ENCODE measurements at places on chromosomes 2 and 18. TPM values are rescaled to one million over a fixed set of nuclear protein-coding genes. Genes with fewer than 3 reads are reported as not detected.

GRCh38 chr2:99698896-99699295 lies 209.1 kb upstream of the REV1 start:
- no peak for DNase-seq

DNA sequence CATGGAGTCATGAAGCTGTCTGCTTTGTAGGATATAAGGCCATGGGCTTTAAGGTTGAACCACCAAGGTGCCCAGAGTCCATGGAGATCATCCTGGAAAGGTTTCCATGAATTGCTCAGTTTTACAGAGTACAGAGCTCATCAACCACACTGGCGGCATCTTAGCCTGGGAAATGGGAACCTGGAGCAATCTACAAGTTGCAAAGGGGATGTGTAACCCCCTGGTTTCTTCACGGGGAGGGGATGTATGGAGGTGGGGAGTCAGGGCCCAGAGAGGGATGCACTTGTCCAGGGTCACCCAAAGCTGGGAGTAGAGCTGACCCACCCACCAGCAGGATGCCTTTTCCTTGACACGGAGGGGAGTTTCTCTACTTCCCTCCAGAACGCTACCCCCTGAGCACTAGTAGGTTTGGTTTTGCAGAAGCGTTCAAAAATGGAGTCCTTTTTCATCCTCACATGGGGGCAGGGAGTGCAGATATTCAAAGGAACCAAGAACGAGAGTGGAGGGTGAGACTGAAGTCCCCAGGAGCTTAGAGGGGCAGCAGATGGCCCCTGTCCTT lies 7.2 kb downstream of the TMEM37 start:
- DNase-seq, result no peak

GRCh38 chr2:85516653-85517389 lies 22.1 kb upstream of the MAT2A start:
- no peak for DNase-seq

DNA sequence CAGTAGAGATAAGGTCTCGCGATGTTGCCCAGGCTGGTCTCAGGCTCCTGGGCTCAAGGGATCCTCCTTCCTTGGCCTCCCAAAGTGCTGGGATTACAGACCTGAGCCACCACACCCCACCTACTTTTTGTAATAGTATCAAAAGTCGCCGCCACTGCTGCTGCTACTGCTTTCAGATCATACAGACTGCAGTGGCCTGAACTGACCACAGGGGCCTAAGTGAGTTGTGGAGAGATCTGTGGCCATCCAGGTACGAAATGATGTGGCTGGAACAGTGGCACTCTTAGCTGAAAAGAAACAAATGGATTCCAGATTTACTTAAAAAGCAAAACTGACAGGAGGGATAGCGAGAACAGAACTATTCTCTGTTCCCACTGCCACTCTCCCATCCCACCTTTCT lies 32.9 kb upstream of the POMC start:
- DNase-seq, result no peak

DNA sequence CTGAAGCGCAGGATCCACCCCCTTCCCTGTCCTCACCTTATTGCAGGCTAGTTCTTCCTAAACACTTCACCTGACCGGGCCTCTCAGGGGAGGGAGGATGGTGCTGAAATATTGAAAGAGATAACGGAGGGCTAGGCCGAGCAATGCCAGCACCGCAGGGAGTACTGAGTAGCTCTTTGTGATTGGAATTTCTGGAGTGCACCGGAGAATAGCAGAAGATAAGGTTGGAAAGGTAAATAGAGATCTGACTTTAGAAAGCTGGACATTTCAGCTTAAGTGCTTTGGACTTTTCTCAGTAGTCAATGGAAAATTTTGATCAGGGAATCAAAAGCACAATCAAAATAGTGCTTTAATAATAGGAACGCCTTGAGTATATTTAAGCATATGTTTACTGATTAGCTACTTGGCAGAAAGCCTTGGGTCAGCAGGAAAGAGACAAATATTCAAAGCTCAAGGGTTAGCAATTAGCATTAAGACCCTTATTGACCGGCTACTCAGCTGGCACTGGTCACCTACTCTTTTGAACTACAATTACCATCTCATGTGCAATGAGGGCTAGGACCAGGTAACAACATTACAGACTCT lies 142.9 kb upstream of the NDUFV2 start:
- DNase-seq, result no peak

DNA sequence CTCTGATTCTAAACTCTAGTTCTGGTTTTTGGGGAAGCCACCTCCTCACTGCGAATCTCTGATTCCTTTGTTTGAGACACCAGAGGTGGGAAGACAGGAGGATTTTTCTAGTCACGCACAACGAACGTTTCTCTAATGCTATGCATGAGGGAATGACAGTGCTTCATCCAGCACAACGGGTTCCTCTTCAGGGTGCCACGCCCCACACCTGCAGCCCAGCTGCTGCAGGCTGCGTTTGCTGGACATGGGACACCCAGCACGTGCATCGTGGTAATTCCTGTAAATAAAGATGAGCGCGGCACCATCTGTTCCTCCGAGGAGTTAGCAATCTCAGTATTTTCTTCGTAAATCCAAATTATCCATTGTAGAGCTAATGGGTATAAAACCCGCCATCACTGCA lies 37.5 kb upstream of the TPO start:
- DNase-seq, result no peak

GRCh38 chr2:27451095-27451494 lies 8.9 kb downstream of the KRTCAP3 start:
- no peak for DNase-seq

- DNase-seq, result no peak
These were observed 2.7 kb downstream of the KLHL14 start for GRCh38 chr18:32770054-32770665.

GRCh38 chr2:110731064-110731463 lies 1.3 kb upstream of the ACOXL start:
- DNase-seq, result no peak

GRCh38 chr18:1665079-1665478 lies 760.4 kb downstream of the ADCYAP1 start:
- no peak for DNase-seq

- DNase-seq, result no peak
These were observed 40.6 kb downstream of the XRCC5 start for GRCh38 chr2:216149741-216150140.

- DNase-seq, result no peak
These were observed 36.7 kb downstream of the KIAA2012 start for GRCh38 chr2:202109737-202110184.

GRCh38 chr2:181152701-181153100 lies 172.3 kb downstream of the UBE2E3 start:
- no peak for DNase-seq

- no peak for DNase-seq
These were observed 17.4 kb upstream of the COL6A3 start for GRCh38 chr2:237431372-237431771.

- peak; percentile 55 for DNase-seq
These were observed 35.3 kb downstream of the SPRED2 start for GRCh38 chr2:65397122-65397521.

GRCh38 chr2:235494716-235495372 lies 1.0 kb downstream of the AGAP1 start:
- DNase-seq, result peak; percentile 14

DNA sequence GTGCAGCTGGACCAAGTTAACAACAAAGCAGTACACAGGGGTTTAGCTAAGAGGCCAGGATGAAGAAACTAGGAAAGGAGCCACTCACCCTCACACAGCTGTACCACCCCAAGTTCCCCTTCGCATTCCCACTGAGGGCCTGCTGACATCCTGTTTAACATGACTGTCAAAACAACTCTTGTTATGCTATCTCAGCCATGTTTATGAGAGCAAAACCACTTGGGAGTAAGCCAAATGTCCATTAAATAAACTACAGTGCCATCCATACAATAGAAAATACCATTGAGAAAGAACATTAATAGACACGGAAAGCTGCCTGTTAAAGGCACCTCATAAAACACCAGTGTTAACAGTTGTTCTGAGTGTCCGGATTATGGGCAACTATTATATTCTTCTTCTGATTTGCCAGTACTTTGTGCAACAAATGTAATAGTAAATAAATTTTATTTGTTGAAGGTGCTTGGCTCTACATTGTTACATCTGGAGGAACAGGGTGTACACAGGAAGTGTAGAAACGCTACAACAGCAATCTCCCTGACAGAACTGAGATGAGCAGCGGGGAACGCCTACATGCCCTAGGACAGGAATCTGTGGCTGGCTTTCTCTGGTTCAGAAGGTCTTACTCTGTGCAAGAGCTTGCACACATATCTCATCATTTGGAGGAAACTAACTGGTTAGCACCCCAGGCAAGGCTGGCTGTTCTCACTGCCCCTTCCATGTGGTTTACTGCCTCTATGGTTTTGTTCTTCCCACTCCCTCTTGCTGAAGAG lies 85.6 kb downstream of the EHD3 start:
- peak; percentile 17 for DNase-seq

DNA sequence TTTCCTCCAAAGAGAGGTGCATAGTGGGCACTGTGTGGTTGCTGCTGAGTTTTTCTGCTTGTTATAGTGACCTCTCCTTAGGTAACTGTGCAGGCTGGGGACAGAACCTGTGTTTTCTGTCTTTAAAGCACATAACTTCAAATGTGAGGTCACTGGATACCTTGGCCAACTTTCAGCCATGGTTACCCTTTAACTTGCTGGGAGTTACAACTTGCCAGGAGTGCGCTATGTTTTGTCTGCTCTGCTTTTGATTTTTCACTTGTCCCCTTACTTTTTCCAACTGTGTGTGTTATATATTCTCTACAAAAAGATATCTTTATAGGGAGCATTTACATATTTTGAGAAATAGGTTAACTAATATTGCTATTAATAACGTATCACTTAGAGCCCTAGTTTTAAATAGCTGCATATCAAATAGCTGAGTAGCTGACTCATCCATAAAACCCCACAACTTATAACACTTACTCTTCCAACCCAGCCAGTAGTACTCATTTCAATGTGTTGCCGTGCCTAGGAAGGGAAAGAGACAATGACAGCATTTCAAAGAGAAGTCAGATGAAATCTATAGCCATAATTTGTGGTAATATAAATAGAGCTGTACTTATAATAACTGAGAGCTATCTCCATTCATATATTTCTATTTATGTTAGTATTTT lies 51.6 kb downstream of the DPP4 start:
- no peak for DNase-seq

- DNase-seq, result no peak
These were observed 8.5 kb upstream of the RMDN2 start for GRCh38 chr2:37916512-37917082.

DNA sequence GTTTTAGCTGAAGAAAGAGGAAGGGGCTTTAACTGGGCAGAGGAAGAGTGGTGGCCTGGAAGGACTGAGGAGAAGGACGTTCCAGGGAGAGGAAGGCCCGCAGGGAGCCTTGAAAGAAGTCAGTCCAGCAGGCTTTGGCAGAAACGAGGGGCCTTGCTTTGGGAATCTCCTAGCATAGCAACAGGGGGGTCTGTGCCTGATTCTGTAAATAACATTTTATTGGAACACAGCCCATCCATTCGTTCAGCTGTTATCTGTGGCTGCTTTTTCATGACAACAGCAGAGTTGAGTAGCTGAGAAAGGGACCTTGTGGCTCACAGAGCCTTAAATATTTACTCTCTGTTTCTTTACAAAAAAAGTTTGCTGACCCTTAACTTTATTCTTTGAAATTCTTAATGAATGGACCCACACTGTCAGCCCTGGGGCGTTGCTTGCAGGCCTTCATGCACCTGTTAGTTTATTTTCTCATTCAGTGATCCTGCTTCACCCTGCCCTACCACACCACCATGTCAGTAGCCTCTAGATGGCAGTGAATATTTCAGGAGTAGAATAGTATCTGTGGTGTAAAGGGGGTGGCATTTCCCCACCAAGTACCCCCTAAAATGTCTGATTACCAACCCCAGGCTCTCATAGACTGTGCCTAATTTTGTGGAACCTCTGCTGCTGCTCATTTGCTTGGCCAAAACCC lies 61.0 kb downstream of the MGAT5 start:
- DNase-seq, result no peak

GRCh38 chr18:29004921-29005320 lies 828.0 kb upstream of the CDH2 start:
- no peak for DNase-seq

DNA sequence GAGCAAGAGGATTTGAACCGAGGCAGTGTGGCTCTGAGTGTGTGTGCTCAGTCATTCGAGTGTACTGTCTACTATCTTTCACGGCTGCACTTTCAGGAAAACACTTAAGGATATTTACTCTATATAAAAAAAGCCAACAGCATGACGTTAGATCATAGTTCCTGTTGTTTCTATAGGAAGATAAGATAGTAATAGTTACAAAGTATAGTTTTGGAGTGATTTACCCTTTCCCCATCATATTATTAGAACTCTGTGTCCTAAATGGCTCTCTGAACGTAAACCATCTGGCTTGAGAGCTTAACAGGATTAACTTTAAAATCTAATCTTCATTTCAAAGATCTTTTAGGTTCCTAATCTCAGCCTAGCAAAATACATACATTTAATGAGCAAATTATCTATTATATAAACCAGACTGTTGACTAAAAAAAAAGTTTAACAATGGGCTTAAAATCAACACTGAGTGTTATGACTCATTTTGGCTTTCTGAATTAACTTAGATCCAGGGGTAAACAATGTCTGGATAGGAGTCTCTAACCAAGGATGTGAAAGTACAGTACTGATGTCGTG lies 150.3 kb upstream of the DNMT3A start:
- no peak for DNase-seq

DNA sequence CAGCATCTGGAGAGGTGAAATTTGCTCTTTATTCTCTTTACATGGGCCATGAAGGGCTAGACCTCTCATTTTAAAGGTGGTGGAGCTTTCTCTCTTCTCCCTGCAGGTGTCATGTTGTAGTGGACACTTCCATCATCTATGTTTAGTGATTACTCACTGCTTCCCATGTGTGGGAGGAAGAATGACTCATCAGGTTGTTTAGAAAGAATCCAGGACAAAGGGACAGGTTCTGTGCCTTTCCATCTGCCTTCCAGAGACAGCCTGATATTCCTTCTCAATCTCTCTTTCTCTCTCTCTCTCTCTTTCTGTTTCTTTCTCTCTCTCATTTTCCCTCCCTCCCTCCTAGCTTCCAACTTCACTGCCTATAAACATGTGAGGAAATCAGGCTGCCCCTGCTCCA lies 38.7 kb downstream of the SCG2 start:
- DNase-seq, result no peak

DNA sequence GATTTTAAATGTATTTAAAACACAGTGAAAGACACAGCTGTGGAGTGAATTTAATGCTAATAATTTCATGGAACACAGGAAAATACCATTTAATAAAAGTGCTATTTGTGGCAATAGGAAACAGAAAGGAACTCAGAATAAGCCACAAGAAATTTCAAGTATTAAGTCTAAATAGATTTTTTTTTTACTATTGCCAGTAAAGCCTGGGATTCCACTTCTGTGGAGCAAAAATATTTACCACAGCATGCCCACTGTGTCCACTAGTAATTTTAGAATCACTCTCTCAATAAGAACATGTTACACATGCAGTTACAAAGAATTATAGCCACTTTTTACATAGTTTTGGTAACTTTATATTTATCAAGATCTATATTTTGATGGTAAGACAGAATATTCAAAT lies 17.2 kb downstream of the KCTD18 start:
- no peak for DNase-seq

- no peak for DNase-seq
These were observed 342.1 kb downstream of the PLCL1 start for GRCh38 chr2:198146346-198146940.

The RNF152 gene
- total RNA-seq, result 0.10 TPM

The CTNNA2 gene
- total RNA-seq, result not detected

The SERPINB11 gene
- total RNA-seq, result not detected

The ANKRD30B gene
- not detected for total RNA-seq

The AGAP1 gene
- 1.4 TPM for total RNA-seq

The ALPI gene
- total RNA-seq, result not detected

The SKOR2 gene
- not detected for total RNA-seq

The ERMN gene
- 2.0 TPM for total RNA-seq

The FTCDNL1 gene
- total RNA-seq, result 3.4 TPM

The ABHD1 gene
- total RNA-seq, result 0.44 TPM

Data from activated naive CD8-positive, alpha-beta T cell treated with anti-CD3 and anti-CD28 coated beads for 36 hours (primary cell).